Stimulated activated CD4-positive, alpha-beta T cell treated with anti-CD3 and anti-CD28 coated beads, Interleukin-1b, Interleukin-23, amount 100 ng/mL, for 24 hours (primary cell): ENCODE measurements at places on chromosomes 13 and 19.

DNA sequence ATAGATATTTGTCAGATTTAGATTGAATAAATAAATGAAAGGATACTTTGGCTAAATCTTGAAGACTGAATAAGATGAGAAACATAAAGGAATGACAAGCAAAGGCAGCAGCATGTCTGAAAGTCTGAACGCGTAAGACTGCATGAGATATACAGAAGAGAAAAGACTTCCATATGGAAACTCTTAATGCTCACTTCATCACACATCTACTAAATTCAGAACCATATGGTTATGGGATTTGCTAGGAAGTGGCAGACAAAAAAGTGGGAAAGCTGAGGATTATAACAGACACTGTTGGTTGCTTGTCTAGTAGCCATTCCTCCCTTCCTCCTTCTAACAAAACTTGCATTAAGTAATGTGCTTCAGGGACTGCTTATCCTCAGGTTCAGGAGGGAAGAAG lies 446.7 kb downstream of the KCTD12 start:
- DNase-seq = no peak

DNA sequence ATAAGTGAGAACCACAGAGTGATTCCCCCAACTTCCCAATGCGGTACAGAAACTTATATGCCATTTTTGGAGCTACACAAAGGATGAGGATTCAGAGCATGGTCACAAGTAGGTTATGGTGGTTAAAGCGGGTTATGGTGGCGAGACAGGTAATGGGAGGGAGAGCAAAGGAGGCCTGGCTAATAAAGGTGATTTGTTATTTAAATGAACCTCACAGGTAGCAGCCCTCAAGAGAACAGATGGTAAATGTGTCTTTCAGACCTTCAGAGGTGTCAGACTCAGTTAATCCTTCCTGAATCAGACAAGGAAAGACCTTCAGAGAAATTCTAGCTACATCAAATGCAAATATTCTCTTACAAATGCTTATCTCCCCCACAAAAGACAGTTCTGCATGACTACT lies 1971.4 kb downstream of the OLFM4 start:
- no peak for DNase-seq

- DNase-seq = no peak
Measured at GRCh38 chr19:416416-416815, 7.5 kb upstream of the C2CD4C start.

DNA sequence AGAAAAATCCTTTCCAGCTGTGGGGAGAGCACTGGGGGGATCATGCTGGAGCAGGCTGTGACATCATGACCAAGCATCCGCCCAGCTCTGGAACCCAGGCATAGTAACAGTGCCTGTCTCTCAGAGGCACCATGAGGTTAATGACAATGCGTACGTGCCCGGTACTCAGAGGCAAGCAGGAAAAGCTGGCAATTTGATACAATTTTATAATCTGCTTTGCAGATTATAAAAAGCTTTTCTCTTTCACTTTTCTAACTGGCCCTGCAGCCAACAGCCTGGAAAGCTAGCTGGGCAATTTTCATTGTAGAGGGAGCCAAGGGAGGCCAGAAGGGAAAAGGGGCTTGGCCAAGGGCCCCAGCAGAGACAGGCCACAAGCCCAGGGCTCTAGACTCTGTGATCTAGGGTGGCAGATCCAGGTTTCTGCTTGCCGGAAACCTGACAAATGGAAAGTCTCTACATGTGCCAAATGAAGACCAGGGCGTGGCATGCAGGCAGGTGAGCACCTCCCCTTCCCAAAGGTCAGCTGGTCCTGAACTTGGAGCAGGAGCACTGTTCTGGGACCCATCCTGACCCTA lies 22.7 kb downstream of the VRK3 start:
- no peak for DNase-seq

- no peak for DNase-seq
Measured at GRCh38 chr13:108574856-108575255, 54.6 kb upstream of the MYO16 start.

DNA sequence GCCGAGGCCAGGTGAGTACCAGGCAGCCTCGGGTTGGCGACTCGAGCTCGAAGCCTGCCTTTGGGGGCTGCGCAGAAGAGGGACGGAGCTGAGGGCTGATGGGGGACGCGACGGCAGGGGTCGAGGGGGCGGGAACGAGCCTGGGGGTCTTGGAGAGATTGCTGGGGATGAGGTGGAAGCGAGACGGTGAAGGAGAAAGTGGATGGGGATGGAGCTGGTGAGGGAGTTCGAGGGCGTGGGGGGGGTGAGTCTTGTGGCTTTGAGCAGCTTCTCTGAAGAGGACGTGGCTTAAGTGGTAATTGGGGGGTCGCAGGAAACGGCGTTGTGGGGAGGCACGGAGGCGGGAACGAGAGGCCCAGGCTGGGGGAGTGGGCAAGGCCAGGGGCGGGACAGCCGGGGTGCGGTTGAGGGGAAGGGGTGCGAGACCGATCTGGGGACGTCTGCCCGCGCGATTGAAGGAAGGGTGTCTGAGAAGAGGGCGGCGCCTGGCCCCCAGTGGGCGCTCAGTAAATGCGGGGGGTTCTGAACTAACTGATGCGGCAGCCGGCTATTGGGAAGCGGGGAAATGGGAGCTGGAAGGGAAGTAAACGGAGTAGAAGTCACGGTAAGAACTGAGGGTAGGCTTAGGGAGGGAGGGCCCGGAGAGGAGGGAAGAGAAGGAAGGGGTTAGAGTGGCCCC lies 426 bp downstream of the MYO9B start:
- DNase-seq = no peak

- DNase-seq = no peak
Measured at GRCh38 chr13:73103238-73103637, 44.4 kb downstream of the KLF5 start.

DNA sequence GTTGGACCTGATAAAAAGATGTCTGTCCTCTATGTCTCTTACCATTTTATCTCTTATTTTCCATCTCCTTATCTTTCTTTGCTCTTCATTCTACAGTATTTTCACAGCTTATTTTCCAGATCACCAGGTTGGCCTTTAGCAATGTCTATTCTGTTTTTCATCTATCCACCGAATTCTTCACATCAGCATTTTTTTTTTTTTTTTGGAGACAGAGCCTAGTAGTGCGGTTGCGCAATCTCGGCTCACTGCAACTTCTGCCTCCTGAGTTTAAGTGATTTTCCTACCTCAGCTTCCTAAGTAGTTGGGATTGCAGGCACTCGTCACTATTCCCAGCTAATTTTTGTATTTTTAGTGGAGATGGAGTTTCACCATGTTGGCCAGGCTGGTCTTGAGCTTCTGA lies 49.0 kb downstream of the DNAJC15 start:
- DNase-seq = no peak
